Cardiac fibroblast (primary cell): ENCODE measurements at places on chromosomes 13 and 19.

DNA sequence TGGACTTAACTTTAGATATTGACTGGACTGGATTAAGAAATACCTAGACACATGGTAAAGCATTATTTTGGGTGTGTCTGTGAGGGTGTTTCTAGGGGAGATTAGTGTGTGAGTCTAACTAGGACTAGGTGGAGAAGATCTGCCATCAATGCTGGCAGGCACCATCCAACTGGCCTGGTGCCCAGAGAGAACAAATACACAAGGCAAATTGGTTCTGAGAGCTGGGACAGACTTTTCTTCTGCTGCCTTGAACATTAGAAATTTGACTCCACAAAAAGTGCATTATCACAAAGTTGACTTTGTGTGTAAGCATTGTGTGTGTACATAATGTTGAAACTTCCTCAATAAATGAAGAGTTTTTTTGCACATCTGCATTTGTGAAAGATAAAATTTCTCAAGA is 522.1 kb downstream of the SUCLA2 start:
- DNase-seq = no peak

DNA sequence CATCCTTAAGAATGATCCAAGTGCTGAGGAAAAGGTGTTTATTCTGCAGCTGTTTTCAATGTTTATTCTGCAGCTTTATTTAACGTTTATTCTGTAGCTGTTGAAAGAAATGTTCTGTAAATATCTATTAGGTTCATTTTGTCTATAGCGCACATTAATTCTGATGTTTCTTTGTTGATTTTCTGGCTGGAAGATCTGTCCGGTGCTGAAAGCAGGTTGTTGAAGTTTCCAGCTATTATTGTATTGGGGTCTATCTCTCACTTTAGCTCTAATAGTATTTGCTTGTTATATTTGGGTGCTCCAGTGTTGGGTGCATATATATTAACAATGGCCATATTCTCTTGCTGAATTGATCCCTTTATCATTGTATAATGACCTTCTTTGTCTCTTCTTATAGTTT is 20.2 kb downstream of the CD70 start:
- no peak for DNase-seq

DNA sequence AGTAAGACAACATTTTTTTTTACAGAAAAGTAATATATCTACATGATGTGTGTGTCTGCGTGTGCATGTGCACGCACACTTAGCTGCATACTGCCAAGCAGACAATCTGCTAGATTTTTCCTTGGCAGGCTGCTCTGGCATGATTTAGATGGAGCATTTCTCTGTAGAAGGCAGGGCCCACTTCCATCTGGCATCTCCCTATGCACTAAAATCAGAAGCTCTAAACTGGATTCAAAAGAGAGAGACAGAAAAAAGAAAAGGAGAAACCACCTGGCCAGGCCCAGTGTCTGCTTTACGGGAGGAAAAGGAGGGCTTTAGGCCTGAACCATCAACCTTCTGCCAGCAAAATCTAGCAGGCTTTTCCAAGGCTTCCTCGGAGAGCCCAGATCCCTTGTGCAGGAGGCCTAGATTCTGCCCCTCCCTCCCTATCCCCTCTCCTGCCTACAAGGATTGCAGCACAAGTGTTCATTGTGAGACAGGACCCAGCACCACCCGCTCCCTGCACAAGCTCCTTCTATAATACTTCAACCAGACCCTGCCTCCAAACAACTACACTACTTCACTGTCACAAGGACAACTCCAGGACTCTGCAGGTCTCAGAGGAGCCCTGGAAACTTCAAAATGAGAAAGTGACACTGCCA is 99.3 kb downstream of the DOCK9 start:
- DNase-seq = no peak

DNA sequence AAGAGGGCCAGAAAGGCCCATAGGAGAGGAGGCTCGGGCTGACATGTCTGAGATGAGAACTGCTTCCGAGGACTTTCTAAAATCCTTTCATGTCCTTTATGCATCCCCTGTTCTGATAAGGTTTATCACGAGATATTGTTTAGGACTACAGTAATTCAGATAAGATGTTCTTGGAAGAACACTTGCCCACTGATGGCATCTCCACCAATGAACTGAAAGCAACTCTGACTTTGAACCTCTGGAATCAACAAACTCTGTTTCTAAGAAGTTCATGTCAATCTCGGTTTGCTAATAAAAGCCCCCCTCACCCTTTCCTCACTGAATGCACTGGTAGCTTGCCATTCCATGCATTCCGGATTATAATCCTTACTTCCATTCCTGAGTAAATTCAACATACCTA is 90.9 kb downstream of the FGF9 start:
- no peak for DNase-seq
